Hematopoietic multipotent progenitor cell treated with erythropoietin and hydrocortisone succinate and interleukin-3 and kit ligand, for 8 days (in vitro differentiated cells): ENCODE measurements at places on chromosomes 16 and 17.

DNA sequence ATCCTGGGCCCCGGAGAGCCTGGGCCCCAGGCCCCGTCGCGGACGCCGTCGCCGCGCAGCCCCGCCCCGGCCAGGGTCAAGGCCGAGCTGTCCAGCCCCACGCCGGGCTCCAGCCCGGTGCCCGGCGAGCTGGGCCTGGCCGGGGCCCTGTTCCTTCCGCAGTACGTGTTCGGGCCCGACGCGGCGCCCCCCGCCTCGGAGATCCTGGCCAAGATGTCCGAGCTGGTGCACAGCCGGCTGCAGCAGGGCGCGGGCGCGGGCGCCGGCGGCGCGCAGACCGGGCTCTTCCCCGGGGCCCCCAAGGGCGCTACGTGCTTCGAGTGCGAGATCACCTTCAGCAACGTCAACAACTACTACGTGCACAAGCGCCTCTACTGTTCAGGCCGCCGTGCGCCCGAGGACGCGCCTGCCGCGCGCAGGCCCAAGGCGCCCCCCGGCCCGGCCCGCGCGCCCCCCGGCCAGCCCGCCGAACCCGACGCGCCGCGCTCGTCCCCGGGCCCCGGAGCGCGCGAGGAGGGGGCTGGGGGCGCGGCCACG lies 36.8 kb upstream of the ZC3H18 start:
- DNase-seq: no peak

DNA sequence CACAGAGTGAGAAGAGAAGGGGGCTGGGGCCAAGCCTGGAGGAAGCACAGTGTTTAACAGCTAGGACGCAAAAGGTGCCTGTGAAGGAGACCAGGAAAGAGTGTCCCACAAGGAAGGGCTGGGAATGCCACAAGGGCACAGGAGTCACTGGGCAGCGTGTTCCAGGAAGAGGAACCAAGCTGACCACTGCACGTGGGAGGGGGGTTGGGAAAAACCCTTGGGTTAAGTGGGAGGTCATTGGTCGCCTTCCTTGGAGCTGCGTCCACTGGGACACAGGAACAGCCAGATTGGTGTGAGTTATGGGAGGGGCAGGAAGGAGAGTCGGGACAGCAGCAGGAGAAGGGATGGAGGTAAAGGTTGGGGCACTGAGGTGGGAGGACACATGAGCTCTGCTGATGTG lies 12.9 kb downstream of the TTYH2 start:
- no peak for DNase-seq

GRCh38 chr17:50899005-50899460 lies 32.9 kb upstream of the TOB1 start:
- no peak for DNase-seq

GRCh38 chr17:66533572-66533971 lies 231.2 kb downstream of the PRKCA start:
- DNase-seq: no peak

DNA sequence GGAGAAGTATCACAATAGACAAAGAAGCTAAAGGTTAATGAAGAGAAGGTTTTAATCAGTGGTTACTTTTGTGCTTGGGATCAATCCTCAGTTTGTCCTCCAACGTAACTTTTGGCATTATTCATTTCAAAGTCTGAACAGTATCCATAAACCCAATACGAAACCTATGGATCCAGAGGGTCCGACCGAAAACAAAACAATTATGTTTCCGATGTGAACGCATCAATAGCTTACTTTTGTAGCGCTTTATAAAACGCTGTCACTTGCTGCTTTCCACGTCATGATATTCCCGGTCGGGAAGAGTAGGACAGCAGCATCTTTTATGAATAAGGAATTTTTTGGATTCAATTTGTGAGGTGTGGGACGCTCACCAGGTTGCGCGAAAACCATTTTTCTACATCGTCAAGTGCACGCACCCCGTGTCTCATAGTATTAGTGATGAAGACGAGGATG lies 383.8 kb downstream of the ZFHX3 start:
- DNase-seq: no peak

- DNase-seq: no peak
Measured at GRCh38 chr16:27928542-27928941, 135.0 kb downstream of the GSG1L start.

DNA sequence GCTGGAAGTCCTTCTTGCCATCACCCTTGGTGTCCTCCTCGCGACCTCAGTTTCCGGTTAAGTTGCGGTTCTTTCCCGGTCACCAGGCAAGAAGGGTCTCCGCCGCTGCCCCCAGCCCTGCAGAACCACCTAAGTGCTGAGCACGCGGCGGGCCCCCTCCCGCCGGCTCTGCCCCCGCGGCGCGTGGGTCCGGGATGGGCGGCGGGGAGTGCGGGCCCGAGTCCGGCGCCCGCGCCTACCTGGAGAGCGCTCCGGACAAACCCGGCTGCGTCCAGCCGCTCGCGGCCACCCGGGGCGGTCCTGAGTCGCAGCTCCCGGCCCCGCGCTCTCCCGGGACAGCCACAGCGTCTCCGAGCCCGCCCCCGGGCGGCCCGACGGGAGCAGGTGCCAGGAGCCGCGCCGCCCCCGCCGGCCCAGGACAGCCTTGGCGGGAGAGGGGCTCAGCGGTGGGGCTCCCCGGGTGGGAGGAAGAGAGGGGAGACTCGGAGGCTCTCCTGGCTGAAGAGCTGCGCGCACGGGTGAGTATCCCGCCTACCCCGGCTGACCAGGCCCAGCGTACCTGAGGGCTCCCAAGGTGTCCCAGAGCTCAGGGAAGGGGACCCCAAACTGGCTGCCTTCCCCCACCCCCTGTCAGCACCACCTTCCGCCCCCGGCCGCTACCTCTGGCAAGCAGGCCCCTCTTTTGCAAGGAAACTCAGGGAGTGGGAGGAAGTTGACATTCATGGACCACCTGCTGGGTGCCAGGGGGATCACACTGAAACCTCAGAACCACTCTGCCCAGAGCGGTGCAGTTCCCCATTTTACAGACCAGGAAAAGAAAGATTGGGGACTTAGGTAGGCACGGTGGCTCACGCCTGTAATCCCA lies 22.2 kb upstream of the C17orf113 start:
- DNase-seq: no peak

DNA sequence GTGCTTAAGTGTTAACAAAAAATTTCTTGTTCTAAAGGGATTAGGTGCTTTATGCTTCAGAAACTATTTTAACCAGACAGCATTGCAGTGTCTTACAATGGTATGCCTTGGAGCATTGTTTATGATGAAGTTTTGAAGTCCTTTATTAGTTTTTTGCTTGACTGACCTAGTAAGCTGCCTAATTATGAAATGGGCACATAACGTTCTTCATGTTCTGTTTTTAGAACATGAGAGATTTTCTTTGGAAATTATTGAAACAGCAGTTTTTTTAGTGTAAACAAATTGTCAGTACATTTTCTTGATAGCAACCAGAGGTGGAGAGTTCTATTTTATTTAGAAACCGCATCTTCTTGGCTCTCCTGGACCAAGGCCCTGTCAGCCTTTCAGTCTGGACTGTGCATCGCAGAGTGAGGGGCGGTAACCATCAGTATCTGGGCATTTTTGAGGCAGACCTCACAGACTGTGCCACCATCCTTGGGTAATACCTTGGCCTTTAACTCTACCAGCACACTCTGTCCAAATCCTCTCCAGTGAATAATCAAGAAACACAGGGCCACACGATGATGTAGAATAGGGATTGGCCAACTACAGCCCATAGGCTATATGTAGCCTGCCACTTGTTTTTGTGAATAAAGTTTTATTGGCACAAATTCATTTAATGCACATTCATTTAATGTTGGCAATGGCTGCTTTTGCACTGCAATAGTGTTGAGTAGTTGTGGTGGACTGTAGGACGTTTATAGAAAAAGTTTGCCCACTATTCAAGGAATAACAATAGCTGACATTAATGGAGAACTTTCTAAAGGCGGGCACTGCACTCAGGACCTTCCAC lies 81.1 kb downstream of the VPS35L start:
- DNase-seq: no peak

GRCh38 chr17:5615476-5615875 lies 31.2 kb upstream of the NLRP1 start:
- no peak for DNase-seq

DNA sequence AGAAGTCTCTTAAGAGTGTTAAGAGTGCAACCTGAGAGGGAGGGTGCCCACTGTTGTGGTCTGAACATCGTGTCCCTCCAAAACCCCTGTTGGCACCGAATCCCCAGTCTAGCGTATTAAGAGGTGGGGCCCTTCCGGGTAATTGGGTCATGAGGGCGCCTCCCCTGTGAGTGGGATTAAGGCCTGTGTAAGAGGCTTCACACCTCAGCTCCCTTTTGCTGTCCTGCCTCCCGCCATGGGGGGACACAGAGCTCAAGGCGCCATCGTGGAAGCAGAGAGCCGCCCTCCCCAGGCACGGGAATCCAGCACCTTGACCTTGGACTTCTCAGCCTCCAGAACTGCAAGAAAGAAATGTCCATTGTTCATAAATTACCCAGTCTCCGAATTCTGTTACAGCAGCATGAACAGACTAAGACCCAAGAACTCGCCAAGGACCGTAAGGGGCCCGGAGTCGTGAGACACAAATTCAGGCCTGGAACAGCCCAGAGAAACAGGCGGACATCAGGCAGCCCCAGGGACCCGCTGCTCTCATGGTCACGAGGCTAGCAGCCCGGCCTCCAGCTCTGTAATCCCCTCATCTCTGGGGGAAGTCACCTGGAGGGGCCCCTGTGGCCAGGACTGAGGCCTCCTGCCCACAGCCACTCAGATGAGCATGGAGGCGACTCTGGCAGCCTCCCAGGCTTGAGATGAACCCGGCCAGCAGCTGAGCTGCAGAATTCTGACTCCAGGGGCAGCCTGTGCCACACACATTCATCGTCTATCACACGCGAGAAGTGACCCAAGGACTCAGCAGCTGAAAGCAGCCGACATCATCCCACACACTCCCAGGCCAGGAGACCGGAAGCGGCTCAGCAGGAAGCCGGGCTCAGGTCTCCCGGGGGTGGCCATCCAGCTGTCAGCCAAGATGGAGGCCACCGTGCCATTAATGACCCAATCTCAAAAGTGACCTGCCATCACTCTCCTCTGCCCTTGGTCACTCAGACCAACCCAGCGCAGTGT lies 12.8 kb upstream of the CHMP6 start:
- DNase-seq: no peak

GRCh38 chr16:24729951-24730815 lies 732 bp downstream of the TNRC6A start:
- DNase-seq: peak; percentile 46

- no peak for DNase-seq
Measured at GRCh38 chr16:69323415-69323814, 7.0 kb downstream of the PDF start.

DNA sequence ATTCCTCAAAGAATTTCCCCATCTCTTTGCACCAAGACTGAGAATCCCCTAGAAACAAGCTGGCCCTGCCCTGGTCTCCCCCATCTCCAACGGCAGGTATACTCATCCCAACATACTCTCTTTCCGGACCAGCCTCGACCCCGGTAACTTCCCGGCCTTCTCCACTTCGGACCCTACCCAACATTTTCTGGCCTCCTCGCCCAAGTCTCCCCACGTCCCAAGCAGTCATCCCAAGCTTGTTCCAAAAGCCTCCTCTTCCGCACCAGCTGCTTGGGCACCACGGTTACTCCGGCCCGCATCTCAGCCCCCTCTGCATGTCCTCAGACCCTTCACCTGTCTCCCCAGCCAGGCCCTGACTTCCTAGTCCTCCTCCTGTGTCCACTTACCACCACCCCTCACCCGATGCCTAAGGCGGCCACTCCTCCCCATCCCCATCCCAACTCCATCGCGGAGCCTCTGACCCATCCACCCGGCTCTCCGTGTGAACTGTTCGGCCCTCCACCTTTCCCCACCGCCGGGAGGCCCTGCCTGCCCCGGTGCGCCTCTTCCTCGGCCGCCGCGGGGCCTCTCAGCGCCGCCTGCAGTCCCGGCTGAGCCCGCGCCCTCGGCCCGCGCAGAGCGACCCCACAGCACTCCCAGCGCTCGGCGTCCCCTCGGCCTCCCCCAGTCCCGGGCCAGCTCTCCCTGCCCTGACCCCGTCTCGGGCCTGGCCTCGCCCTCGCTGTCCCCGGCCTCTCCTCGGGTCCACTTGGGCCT lies 994 bp downstream of the PITPNA start:
- DNase-seq: no peak

DNA sequence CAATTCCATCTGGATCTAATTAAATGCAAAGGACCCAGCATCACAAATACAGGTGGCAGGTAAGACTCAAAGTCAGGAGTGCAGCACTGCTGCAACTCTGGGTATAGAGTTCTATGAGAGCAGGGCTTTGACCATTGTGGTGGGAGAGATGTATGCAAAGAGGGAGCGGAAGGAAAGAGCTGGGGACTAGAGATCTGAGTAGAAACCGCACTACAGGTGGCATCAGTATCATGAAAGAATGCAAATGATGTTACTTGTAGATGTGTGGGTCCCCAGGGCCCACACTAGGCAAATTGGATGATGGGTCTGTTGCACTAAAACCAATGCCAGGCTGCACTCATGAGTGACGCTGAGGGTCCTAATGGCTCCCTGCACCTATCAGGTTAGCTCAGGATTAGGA lies 287.1 kb upstream of the ASIC2 start:
- no peak for DNase-seq

DNA sequence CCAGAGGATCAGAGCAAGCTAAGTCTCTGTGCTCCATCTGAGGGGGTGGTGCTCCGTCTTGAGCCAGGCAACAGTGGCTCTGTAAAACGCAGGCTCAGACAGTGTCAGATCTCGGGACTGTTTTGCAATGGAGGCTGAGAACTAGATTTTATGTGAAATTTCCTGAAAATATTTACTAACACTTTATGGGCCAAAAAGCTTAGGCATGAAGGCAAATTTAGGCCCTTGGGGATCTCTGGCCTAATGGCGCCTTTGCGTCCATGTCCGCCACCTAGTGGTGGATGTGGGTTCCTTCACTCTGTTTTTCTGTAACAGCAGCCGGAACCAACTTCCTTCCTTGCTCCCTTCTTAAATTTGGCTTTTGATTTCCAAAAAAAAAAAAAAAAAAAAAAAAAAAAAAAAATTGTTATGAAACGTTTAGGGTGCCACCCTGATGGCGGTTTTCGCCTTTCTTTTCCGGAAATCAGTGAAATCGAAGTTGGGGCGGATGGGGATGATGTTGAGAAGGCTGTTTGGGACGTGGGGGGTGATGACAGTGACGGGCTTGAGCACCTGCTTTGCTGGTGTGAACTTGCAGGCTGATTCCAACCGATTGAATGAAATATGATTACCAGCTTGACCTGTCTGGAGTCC lies 14.0 kb upstream of the ELAC2 start:
- peak; percentile 71 for DNase-seq

- DNase-seq: no peak
Measured at GRCh38 chr16:57742543-57742942, 7.0 kb downstream of the KATNB1 start.

GRCh38 chr17:53631486-53631885 lies 191.2 kb upstream of the KIF2B start:
- no peak for DNase-seq

- peak; percentile 48 for DNase-seq
Measured at GRCh38 chr17:42179911-42180410, 981 bp downstream of the KCNH4 start.
